ENCODE measurements at places on chromosomes 12 and 14.

DNA sequence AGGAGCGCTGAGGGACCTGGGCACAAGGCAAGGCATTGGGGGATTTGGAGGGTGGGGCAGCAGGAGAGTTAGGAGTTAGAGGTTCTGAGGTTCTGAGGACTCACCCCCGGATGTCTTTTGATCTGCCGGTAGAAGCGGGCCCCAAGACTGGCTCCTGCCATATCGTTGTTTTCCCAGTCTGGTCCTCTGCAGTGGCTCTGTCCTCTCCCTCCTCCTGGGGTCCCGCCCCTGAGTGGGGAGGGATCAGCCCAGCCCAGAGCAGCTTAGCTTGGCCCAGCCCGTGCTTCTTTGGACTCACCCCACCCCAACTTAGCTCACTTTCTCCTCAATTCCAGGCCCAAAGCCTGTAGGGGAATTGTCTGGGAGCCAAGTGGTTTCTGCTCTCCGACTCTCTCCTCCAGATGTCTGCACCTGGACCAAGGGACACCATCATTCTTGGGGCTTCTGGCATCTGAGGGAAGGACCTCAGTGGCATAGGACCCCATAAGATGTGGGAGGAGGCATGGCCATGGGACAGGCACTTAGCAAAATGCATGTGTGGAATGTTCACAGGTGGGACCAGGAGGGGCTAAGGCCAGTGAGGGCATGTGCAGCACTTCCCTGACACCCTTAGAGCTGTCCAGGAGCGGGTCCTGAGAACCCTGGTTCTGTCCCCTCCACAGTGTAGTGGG, 7.5 kb downstream of the SHMT2 start:
- no peak for DNase-seq

GRCh38 chr14:85359505-85359904, 170.4 kb upstream of the FLRT2 start:
- DNase-seq = no peak

- DNase-seq = no peak
Measured at GRCh38 chr12:49491823-49492222, 47.0 kb upstream of the KCNH3 start.

- no peak for DNase-seq
Measured at GRCh38 chr12:2129076-2129475, 76.3 kb downstream of the CACNA1C start.

DNA sequence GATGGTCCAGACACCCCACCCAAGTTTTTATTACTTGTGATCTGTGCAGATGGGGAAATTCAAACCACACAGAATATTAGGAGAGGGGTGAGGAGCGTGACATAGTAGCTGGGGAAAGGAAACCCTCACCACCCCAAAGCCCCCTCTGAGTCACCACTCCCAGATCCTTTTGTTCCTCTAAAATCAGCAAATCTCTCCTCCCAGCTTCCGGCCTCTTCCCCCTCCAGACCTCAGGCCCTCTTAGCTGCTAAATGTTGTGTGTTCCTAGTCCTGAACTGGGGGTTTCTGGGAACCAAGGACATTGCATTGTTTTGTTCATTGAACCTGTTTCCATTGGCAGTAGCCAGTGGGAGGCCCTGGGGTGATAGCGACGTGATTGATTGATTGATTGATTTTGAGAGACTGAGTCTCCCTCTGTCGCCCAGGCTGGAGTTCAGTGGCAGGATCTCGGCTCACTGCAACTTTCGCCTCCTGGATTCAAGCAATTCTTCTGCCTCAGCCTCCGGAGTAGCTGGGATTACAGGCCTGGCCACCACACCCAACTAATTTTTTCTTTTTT, 5.9 kb upstream of the ORAI1 start:
- no peak for DNase-seq
